Fibroblast of lung (primary cell): ENCODE measurements at places on chromosomes 12 and 14. TPM values are rescaled to one million over a fixed set of nuclear protein-coding genes. Genes with fewer than 3 reads are reported as not detected.

DNA sequence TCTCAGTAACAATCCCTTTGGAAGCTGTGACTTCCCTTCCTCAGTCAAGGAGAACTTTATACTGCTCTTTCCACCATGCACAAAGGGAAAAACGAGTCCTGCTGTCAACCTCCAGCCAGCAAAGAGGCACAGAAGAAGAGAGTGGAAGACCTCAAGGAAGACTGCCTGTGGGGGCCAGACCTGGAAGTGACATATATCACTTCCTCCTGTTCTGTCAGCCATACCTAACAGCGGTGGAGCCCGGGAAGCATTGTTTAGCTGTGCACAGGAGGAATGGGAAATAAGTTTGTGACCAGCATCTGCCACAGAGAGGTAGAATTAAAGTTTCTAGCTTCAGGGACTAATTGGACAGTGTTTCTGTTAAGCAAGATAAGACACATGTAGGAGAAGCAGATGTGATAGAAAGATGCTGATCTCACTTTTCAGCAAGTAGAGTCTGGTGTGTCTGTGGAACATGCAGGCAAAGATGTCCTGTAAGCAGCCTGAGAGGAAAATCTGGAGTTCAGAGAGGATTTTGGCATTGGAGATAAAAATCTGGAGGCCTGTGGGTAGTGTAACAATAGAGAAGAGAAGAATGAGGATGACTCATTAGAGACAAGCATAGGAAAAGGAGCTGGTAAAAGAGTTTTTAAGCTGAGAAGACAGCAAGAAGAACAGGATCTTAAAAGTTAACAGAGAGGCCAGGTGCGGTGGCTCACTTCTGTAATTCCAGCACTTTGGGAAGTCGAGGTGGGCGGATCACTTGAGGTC lies 141.6 kb upstream of the CPSF6 start:
- DNase-seq, result no peak

DNA sequence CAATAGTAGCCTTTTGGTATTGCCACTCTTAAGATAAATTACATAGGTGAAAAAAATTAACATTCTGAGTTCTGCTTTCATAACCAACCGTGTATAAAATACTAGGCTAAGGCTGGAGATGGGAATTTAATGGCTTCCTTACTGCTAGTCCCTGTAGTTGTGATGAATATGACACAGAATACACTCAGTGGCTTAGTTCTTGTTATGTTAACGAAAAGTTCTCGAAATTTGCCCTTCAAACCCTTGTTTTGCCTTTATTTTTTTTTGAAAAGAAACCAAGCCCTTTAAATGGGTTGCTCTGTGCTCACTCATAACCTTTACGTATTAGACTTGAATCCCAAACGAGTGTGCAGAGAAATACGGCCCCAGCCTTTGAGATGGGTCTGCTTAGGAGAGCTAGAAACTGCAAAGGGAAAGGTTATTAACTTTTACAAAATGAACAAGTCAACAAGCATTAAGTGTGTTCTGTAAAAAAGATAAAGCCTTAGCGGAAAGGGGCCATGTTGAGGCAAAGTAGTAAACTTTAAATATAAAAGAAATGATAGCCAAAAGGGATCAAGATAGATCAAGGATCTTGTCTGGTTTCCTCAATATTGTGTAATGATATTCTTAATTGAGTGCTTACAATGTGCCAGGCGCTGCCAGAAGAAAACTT lies 1.7 kb downstream of the NUDT4 start:
- no peak for DNase-seq

DNA sequence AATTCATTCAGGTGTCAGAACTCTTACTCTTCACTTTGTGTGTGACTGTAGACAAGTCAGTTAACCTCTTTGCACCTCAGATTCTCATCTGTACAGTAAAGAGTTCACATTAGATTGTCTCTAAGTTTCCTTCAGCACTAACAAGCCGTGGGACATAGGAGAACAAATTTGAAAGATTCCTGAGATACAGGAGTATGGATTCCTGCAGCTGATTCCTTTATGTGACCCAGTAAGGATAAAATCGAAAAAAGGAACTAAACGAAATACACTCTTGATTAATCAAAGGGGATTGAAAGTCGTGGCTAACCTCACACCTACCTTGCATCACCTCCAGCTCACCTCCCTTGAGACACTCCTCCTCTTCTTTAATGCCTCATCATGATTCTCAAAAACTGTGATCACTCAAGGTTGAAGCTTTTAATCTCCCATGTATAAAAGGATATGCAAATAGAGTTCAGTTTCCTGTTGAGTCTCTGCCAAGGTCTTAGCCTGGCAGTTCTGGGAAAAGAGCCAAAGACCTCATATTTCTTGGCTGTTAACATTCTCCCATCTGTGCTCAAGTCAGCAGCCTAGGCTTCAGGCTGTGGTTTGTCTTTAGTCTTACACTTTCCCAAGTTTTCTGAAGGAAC lies 156.6 kb downstream of the DAD1 start:
- DNase-seq, result peak; percentile 95

LTBR gene
- 60.6 and 78.4 TPM in 2 replicates for total RNA-seq

DNA sequence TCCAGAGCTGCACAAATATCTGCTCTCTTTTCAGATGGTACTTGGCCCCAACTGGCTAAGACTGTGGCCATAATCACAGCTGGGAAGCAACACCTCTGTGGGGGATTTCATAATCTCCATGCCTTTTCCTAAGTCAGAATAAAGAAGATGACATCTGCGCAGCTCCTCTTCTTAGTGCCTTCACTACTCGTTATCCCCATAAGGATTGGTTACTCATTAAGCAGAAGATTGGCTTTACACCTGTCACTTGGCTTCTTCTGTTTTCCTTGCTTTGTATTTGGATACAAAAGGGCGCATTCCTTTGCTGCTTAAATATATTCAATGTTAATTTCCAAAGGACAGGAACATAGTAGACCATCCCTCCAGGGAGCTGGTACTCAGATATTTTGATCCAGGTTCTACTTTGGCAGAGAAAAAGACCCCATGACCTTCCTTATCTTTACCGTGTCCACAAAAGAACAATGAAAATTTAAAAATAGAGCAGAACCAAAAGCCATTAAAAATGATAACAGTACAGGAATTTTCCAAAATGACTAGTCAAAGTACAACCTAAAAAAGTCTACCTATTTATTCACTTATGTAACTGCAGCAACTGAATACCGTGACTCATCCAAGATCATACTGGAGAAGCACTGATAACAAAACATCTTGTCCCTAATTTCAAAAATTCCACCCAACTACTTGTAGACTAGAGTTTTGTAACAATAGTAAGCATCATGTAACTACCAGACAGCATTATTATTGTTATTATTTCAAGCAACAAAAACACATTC lies 352.3 kb upstream of the TMPO start:
- no peak for DNase-seq

KERA gene
- total RNA-seq, result not detected in 2 replicates

DNA sequence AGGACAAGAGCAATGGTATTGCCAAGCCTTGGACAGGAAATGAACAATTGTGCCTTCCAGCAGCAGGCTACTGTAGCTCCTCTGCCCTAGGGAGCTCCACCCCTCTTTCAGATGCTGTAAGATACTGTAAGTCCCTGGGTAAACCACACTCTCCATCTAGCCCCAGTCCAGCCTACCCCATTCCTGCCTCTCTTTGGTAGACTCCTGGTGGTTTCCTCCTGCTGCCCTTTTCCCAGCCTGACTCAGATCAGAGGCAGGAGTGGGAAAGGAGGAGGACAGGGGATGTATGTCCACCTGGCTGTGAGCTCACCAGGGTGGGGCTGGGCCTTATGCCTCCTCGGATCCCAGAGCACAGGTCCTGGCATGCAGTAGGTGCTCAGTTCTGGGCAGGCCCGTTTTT lies 174.6 kb downstream of the ESRRB start:
- DNase-seq, result no peak

- no peak for DNase-seq
These were observed 648.5 kb downstream of the RPS29 start for GRCh38 chr14:48937541-48938195.

DNA sequence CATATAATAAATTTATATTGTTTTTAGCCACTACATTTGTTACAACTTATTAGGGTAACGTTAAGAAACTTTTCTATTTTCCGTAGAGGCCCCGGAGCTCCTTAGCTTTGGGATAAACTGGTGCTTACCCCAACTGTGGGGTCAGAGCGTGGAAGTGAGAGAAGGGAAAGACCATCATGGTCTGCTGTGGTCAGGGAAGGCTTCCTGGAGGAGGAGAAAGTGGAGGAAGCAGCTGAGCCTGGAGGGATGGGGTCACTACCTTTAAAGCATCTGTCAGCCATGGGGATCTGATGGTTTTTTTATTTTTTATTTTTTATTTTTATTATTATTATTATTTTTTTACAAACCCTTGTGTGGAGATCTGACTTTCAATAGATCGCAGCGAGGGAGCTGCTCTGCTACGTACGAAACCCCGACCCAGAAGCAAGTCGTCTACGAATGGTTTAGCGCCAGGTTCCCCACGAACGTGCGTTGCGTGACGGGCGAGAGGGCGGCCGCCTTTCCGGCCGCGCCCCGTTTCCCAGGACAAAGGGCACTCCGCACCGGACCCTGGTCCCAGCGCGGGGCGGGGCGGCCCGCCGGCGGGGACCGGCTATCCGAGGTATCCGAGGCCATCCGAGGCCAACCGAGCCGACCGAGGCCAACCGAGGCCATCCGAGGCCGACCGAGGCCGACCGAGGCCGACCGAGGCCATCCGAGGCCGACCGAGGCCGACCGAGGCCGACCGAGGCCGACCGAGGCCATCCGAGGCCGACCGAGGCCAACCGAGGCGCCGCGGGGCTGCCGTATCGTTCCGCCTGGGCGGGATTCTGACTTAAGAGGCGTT lies 1101.2 kb upstream of the TMEM132C start:
- peak; percentile 71 for DNase-seq
